ENCODE measurements at places on chromosomes 12 and 14.
A peak's percentile ranks its signal among the peaks of the same experiment; 100 is the strongest.

GRCh38 chr12:68370006-68370590 lies 37.9 kb upstream of the MDM1 start:
- no peak for DNase-seq

DNA sequence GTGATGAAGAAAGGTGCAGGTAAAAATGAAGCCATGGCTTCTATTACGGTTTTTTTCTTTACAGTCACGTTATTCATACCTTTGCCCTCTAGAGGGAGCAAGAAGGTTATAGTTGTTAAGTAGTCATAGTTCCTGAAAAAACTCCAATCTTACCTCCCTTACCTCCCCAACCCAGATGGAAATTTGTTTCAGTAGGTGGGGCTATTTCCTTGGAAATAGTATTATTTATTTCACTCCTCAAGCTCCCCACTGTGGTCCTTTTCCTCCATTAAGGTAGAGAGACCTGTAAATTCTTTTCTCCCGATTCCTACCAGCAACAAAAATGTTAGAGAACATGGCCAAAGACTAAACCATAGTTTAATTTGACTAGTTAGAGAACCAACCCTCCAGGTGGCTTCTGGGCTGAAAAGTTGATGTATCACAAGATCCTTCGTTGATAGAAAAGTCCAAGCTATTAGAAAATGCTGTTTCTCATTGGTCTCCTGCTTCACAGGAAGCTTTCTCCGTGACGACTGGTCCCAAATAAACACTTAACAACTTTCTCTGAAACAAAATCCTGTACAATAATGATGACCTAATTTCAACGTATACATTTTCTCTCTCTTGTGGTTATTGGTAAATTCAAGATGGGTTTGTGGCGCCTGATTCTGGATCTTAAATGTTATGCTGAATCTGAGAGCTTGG lies 43.5 kb downstream of the TMX1 start:
- no peak for DNase-seq

- no peak for DNase-seq
Observed at GRCh38 chr12:127509066-127509778, 757.7 kb upstream of the TMEM132C start.

DNA sequence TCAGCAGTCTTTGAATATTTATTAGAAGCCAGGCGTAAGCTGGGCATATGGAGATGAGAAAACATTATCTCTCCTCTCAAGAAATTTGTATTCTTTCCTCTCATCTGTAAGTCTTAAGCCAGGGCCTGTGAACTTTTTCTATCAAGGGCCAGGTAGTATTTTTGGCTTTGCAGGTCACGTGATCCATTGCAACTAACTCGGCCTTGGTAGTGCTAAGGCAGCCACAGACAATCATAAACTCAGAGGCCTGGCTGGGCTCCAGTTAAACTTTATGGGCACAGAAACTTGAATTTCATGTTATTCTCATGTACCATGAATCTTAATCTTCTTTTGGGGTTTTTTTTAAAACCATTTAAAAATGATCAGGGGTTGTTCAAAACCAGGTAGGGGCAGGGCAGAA lies 117.4 kb upstream of the PELI2 start:
- no peak for DNase-seq

DNA sequence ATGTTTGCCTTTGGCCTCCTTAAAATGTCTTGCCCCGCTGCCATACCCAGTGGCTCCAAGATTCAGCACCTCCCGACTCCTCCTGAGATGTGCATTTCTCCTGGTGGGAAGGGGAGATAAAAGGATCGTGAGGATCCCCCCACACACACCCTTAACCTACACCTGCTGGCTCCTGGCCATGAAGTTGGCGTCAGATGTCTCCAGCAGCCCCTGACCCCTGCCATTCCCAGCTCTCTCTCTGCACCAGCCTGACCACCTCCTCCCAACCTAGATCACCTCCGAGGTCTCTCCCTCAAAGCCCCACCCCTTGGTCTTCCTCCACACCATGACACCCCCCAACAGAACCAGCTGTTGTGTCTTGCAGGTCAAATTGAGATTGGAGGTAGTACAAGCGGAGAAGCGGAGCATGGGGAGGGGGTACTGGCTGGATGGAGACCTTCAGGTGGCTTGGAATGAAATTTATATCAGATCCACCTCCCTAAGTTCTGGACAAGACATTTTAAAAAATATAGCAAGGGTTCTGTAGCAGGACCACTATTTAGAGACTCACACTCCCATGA lies 151.1 kb upstream of the FKBP4 start:
- DNase-seq: no peak

DNA sequence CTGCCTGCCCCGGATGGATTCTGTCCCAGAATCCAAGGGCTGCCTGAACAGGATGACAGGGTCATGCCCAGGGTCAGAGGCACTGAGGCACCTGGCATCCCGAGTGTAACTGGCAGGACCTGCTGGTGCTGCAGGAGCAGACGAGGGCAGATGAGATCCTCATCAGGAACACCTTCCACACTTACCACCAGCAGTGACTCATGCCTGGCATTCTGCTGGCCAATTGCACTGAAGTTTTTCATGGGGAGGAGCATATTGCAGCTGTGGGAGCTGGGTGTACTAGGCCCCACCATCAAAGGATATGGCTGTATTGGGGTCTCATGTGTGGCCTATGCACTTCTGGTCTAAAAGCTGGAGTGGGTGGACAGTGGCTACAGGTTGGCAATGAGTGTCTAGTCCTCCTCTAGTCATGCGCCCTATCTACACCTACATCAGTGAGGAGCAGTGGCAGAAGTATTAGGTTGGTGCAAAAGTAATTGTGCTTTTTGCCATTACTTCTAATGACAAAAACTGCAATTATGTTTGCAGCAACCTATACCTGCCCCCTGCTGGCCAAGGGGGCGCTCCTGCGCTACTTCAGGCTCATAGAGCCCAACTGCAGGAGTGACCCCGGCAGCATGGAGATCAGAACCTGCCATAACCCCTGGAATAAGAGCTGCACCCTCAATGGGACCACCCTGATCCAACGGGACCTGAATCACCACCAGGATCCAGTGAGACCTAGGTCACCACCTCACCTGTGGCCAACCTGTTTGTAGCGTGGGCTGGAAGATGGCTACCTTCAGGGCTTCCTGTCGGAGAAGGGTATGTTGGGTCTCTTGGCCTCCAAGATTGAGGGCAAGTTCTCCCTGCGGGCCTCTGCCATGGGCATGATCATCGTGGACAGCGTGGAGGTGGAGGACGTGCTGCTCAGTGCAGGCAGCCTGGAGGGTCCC lies 8.0 kb upstream of the C12orf42 start:
- DNase-seq: peak; percentile 39

- DNase-seq: no peak
Observed at GRCh38 chr14:62939970-62940369, 105.3 kb downstream of the KCNH5 start.

- no peak for DNase-seq
Observed at GRCh38 chr12:77999074-77999715, 168.5 kb downstream of the NAV3 start.
